ENCODE measurements at places on chromosomes 5 and 9. TPM values are rescaled to one million over a fixed set of nuclear protein-coding genes. Genes with fewer than 3 reads are reported as not detected.

DNA sequence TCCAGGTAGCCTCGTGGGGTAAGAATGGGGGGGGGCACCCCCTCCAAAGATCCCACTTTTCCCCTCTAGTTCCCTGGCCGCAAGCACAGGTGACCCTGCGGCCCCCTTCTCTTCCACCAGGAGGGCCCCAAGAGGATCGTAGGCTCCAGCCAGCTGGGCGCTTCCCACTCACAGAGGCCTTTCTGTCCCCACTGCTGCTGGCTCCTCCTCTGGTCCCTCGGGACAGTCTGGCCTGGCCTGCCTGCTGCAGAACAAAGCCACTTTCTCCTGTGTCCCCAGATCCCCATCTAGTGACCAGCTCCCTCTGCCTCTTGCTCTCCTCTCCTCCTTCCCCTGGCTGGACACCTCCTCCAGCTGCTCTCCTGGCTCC lies 534 bp upstream of the SAPCD2 start:
- ATAC-seq, result no peak

DNA sequence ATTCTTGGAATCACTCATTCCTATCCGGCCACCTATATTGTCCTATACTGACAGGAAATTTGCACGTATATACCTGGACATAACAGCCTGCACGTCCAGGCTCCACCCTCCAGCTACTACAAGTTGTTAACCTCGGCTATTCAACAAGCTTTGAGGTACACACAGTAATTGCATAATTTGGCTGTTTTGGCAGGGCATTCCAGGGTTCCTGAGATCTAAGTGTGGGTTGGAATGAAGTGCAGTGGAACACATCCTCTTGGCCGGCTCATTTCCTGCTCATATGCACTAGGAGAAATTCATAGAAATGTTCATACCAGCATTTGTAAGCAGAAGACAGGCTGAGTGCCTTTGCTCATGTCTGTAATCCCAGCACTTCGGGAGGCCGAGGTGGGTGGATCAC lies 222.3 kb downstream of the FBXL7 start:
- no peak for ATAC-seq

DNA sequence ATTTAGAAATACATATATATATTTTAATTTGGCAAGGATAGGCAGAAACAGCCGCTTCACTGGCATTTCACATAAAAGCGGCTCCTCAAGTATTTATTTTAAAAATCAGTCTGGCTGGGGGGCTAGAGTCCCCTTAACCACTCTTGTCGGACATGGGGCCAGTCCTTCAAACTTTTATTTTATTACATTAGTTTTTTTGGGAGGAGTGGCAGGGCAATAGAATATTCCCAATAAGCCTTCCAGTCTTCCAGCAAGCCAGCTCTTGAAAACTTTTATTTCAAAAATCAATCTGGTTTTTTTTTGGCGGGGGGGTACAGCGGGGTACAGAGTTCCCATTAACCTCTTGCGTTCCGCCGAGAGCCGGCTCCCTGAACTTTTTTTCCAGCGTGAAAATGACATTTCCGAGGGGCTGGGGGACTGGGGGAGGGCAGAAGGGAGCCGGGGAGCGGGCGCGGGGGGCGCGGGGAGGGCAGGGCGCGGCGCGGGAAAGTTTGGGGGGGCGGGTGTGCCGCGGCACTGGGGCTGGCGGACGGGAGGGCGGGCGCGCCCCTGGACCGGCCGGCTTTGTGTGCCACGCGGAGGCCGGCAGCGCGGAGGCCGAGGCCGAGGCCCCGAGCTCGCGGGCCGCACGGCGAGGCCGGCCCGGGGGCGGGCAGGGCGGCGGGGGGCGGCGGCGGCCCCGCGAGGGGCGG lies 504 bp upstream of the ZNF618 start:
- peak; percentile 9 for ATAC-seq

GRCh38 chr9:128233817-128234406 lies 30.7 kb downstream of the DNM1 start:
- no peak for ATAC-seq

Gene PCDHA6
- not detected for total RNA-seq

Gene S1PR3
- not detected for total RNA-seq

All from activated T-helper 17 cell treated with anti-CD3 and anti-CD28 coated beads, Interleukin-2, amount 50 U/mL, for 72 hours (primary cell).